Stimulated activated CD8-positive, alpha-beta memory T cell treated with anti-CD3 and anti-CD28 coated beads, Interleukin-15, amount 100 ng/mL, for 24 hours (primary cell): ENCODE measurements at places on chromosomes 5 and 9.

DNA sequence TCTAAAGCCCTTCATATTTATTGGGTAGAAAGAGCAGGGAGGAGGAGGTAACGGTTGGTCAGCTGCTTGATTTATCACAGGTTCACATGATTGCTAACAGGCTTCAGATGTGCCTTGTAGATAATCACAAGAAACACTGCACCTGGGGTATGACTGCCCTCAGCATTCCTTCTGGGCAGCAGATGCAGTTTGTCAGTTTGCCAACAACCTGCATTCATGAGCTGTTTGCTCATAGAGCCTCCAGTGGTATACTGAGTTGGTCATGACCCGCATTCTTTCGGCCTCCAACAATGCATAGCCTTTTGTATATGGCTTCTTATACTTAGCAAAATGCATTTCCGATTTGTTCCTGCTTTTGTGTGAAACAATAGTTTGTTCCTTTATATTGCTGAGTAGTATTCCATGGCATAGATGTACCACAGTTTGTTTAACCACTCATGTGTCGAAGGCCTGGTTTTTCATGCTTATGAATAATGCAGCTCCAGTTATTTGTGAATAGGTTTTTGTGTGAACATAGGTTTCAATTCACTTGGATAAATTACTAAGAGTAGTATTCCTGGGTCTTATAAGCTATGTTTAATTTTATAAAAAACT is 83.6 kb downstream of the ARHGEF28 start:
- DNase-seq: no peak

DNA sequence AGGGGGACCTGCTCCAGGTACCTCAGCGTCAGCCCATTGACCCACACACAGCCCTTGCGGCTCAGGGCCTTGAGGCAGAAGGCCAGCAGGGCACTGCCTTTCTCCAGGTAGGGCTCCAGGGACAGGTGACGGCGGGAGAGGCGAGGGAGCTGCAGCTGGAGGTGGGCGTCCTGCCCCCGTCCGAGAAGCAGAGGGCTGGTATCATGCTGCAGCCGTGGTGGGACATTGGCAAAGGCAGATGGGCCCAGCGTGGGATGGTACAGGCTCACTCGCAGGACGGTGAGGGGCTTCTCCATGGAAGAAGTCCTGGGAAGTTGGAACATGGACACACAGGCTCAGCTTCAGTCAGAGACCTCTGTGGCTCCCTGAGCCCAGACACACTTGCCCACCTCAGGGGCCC is 2.5 kb upstream of the DCANP1 start:
- DNase-seq: no peak

- DNase-seq: no peak
These were observed at the start of gene TRPM3 for GRCh38 chr9:71121275-71122021. Gene TRPM3, minus strand, starts transcription at chr9:71121621. Its CDS starts 267 bp downstream, at chr9:71121354.

DNA sequence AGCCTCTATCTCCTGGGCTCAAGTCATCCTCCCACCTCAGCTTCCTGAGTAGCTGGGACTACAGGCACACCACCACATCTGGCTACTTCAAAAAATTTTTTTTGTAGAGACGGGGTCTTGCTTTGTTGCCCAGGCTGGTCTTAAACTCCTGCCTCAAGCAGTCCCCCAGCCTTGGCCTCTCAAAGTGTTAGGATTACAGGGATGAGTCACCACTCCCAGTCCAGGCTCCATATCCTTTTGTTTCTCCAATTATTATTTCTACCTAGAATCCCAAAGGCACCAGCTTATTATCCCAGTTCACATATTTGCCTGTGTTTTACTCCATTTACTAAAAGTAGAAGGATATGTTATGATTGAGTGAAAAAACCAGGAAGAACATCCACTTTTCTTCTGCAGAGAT is 84.9 kb downstream of the TEK start:
- no peak for DNase-seq

DNA sequence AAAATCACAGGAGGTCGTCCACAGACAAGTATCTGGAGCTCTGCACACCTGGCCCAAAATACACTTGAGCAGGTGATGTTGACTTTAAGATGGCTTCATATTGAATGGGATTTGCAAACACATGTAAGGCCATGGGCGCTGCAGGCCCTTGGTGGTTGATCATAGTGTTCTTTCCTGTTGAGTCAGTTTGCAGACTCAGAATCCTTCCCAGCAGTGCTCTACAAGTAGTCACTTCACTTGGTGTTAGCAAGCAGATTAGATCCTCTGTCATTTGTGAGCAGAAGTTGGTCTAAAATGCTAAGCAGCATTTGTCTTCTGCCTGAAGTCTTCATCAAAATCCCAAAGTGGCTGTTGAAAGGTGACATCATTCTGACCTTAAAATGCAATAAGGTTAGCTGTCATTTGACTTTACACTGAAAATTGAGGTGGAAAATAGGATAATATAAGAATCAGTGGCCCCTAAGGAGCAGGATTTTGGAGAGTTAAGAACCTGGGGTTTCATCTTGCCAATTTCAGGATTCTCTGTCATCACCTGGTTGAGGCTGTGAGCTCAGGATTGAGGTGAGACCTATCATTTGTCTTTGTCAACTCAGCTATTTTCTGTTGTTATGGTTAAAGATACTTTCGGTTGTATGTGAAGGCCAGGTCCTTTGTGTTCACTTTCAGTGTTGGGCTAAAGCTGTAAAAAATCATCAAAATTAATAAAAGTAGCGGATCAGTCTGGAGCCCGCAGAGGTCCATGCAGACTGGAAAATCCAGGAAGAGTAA is 114.5 kb downstream of the LRRC70 start:
- DNase-seq: no peak

DNA sequence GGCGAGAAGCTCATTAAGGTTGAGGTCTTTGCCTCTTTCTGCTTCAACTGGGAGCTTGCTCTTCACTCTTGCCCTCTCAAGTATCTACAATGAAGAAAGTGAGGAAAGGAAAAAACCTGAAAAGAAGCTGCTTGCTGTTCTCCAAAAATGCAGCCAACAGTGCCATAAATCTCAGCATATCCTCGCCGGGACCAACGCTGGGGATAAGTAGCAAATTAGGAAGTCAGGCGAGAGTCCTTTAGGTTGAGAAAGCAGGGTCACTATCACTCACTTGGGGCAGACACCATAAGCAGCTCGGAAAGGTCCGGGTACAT is 399 bp downstream of the NUP155 start:
- no peak for DNase-seq

DNA sequence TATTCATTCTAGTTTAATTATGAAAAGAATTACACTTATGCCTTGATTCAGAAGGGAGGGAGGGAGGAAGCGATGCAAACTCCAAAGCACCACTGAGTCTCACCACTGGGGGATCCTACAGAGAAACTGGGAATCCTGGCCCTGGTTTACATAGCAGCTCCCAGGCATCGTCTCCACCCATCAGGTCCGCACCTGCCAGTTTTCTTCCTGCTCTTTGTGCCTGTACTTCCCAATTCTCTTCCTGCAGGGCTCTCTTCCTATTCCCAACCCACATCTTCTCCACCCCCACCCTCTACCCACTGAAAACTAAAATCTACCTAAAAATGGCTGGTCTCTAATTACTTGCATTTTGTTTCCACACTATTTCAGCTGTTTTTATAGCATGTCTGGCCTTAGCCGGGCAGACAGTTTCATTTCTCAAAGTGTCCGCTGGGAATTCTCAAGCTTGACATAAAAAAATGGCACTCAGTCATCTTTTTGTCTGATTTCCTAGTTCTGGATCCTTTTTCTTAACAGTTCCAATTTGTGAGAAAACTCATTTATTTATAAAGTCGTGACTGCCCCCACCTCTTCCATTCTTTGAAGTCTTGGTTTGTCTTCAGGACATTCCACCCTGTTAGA is 1.6 kb upstream of the TNIP1 start:
- no peak for DNase-seq

DNA sequence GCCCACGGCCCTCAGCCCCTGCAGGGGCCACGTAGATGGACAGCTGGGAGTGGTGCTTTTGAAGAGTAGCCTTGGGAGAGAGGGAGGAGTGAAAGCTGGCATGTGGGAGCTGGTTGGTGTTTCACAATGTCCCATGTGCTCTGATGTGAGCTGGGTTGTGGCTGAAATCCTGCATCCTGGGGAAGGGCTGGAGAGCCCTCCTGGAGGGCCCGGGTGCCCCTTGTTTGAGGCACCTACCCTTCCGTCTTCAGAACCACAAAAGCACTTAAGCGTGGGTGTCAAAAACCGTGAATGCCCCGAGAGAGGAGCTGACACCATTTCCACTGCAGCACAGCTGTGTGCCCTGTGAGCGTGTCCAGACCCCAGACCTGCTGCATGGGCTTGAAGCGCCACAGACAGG is 199.1 kb upstream of the ZNF618 start:
- DNase-seq: no peak

DNA sequence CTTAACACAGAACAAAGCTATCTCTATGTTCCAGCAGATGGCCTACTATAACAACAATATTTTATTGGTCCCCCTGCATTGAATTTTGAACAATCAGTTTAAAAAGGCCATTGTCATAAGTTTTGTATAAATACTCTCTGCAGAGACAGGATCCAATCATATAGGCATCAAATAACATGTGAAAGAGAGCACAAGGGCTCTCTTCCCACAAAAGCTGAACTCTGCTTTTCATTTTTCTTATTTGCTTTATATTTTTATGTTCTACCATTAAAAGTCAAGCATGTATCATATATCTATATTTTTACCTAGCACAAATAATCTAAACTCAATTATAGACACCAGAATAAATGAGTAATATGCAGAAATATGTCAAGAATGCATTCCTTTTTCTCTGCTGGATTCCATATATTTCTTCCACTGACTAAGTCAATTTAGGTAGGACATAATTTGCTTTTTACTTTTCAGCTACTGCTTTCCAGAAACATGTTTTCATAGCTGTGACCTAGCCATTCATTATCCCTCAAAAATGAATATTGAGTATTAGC is 143.6 kb downstream of the CDH9 start:
- DNase-seq: no peak

DNA sequence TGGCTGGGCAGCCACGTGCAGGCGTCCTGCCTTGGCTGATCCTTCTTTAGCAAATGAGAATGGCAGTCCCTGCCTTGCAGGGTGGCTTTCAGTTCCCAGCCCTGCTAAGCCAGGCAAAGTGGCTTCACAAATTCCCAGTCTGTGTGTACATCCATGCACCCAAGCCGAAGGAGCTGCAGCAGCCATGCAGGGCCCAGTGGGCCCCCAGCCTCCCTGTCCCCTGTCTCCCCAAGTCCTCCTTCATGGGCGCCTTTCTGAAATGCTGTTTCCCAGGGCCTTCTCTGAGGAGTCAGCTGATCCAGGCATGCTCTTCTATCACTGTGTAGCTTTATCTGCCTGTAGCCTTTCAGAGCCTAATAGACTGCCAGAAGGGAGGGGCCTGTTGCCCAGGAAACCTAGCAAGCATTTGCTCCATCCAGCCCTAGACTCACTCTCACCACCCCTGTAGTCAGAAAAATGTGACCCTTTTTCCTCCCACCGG is 47.4 kb upstream of the SHC3 start:
- DNase-seq: no peak

GRCh38 chr9:108245331-108245730 is 610.5 kb downstream of the ACTL7B start:
- no peak for DNase-seq

GRCh38 chr5:153079396-153079795 is 411.1 kb upstream of the GRIA1 start:
- no peak for DNase-seq

DNA sequence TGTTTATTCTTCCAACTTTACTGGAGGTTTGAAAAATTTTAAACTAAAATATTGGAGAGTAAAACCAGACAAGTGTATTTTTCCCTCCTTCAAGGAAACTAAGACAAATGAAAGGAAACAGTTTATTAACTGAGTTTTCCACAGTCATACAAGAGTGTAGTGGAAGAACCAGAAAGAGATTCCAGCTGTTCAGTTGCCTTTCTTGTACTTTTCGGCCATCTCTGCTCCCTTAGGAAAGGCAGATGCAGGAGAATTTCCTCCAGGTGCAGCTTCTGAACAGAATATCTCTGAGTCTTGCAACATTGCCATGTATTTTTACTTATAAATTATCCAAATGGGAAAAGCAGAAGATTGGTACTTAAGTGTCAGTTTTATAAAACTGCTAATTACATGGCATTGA is 217.1 kb downstream of the MAST4 start:
- DNase-seq: no peak

DNA sequence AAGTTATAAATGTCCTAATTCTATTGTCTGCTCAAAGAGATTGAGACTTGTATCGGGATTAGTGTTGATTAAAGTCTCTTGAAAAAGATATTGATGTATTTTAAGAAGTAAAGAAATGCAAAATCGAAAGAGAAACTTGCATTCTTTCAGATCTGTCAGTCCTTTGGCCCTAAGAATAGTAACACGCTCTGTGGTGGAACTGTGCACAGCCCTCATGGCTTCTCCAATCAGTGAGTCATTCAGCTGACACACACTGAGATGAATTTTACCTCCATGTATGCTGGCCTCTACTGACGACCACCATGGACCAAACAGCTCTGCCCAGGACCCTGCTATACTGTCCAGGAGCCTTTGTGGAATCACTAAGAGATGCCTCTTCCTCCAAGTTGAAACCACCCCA is 232.4 kb downstream of the ESM1 start:
- DNase-seq: no peak

GRCh38 chr5:2148312-2149194 is 265.8 kb upstream of the IRX4 start:
- no peak for DNase-seq

DNA sequence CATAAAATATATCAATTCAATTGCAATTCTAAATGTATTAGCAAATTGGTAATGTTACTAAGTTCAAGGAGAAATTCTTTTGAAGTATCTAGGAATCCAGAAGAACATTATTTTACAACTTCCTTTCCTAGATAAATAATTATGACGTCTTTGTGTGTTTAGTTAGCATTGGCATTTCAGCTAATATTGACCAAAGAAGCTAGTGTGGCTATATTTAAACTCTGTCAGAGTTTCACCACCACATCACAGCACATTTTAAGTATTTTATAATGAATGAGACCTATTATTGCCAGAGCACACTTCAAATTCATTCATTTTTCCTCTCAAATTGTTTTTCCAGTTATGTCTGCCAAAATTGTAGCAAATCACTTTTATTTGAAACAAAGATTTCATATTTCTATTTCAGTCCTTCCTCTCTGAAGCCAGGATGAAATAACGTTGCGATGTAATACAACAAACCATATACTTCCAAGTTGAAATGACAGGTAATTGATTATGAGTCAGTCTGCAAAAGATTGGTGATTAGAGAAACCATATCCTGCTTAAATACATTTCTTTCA is 18.9 kb downstream of the PLK2 start:
- no peak for DNase-seq

DNA sequence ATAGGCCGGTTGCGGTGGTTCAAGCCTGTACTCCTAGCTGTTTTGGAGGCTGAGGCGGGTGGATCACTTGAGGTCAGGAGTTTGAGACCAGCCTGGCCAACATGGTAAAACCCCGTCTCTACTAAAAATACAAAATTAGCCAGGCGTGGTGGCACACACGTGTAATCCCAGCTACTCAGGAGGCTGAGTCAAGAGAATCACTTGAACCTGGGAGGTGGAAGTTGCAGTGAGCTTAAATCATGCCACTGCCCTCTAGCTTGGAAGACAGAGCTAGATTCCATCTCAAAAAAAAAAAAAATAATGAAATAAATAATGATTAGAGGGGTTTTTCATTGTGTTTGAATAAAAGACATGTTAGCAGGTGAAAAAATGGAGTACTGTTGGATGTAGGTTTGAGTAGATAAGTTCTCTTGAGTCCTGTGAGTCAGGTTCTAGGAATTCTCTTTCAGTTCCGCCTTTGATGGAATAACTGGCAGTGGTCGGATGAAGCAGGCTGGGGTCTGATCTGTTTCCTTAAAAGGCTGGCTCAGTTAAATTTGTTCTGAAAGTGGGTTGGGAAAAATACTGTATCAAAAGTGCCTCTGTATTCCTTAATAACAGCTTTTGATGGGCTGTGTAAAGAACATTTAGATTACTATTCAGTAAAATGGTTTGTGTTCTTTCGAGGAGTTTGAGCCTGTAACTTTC is 73.2 kb downstream of the AOPEP start:
- DNase-seq: no peak
